ENCODE measurements at places on chromosomes 12 and 14. TPM values are rescaled to one million over a fixed set of nuclear protein-coding genes. Genes with fewer than 3 reads are reported as not detected.

ANKRD33 gene
- not detected for total RNA-seq

TBX3 gene
- total RNA-seq = 18.0 TPM

RERG gene
- total RNA-seq = 39.4 TPM

PIANP gene
- total RNA-seq = not detected

KRT6C gene
- not detected for total RNA-seq

CLEC1A gene
- 2.3 TPM for total RNA-seq

SCNN1A gene
- 1.9 TPM for total RNA-seq

RAD9B gene
- 0.60 TPM for total RNA-seq

TAS2R13 gene
- 5.5 TPM for total RNA-seq

HNRNPA1 gene
- 412 TPM for total RNA-seq

NUP107 gene
- total RNA-seq = 48.9 TPM

GYS2 gene
- total RNA-seq = 0.19 TPM

APPL2 gene
- 54.4 TPM for total RNA-seq

PLEK2 gene
- 4.5 TPM for total RNA-seq

CISTR gene
- not detected for total RNA-seq

SLC8A3 gene
- not detected for total RNA-seq

PLA2G1B gene
- not detected for total RNA-seq

RTN1 gene
- 50.0 TPM for total RNA-seq

ZNF10 gene
- total RNA-seq = 39.0 TPM

CTSG gene
- total RNA-seq = 2.0 TPM

ZC2HC1C gene
- 1.9 TPM for total RNA-seq

GPD1 gene
- 689 TPM for total RNA-seq

NOVA1 gene
- 13.8 TPM for total RNA-seq

RPL10L gene
- total RNA-seq = not detected

PRPF40B gene
- 9.7 TPM for total RNA-seq

PLXNC1 gene
- total RNA-seq = 5.6 TPM

B3GNT4 gene
- not detected for total RNA-seq

KLHL33 gene
- 0.12 TPM for total RNA-seq

All from omental fat pad (tissue), 4 donors.